CD8-positive, alpha-beta memory T cell (primary cell): ENCODE measurements at places on chromosomes 5 and 9. TPM values are rescaled to one million over a fixed set of nuclear protein-coding genes. Genes with fewer than 3 reads are reported as not detected.

DNA sequence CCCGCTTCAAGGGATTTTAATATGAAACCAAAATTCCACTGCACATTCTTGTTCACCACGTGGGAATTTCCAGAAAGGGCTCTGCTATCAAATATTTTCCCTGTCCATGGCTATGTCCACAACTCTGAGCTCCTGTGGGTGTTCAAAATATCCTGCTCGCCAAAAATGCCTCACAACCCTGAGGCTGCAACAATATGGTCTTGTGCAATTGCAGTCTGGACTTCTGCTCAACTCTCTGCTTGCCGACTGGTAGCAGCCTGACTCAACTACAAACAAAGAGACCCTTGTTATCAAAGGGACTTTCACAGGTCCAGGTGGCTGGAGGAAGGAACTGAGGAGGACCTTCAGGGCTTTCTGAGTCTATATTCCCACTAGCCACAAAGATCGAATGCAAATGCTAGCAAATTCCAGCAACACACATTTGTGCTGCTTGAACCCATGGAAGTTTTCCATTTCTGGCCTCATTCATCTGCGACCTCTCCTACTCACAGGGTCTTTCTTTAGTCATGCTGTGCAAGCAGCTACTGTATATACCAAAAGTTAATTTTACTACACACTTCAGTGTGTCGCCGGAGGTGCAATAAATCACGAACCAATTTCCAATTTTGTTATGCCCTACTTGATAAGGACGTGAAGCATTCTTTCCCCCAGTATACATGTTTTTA, 169.2 kb upstream of the SLC30A5 start:
- no peak for DNase-seq
- H3K27ac ChIP-seq: no peak overlapping the region
- H3K4me1 ChIP-seq: no peaks in the 10 kb centered on the region

DNA sequence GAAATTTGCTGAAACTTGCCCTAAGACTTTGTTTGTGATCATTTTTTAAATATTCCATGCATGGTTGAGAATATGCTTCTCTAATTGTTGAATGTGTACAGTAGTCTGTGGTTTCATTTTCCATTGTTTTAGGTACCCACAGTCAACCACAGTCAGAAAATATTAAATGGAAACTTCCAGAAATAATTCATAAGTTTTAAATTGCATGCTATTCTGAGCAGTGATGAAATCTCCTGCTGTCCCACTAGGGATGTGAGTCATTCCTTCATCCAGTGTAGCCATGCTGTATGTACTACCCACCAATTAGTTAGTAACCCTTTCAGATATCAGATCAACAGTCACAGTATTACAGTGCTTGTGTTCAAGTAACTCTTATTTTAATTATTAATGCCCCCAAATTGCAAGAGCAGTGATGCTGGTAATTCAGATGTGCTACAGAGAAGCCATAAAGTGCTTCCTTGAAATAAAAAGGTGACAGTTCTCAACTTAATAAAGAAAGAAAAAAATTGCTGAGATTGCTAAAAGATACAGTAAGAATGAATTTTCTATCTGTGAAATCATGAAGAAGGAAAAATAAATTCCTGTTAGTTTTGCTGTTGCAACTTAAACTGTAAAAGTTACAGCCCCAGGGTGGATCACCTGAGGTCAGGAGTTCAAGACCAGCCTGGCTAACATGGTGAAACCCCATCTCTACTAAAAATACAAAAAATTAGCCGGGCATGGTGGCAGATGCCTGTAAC, 79.9 kb upstream of the FBXL17 start:
- H3K36me3 ChIP-seq: no peaks in the 10 kb centered on the region
- no peak overlapping the region for H3K27ac ChIP-seq
- H3K4me3 ChIP-seq: no peak overlapping the region
- no peak for DNase-seq
- H3K27me3 ChIP-seq: peaks cover 5% of the 10 kb centered on the region

CAMK4 gene
- 68.7 TPM for total RNA-seq

- peak overlapping the region; percentile 82 for H3K27ac ChIP-seq
- no peaks in the 10 kb centered on the region for H3K36me3 ChIP-seq
- DNase-seq: peak; percentile 92
- peaks cover 33% of the 10 kb centered on the region for H3K4me1 ChIP-seq
- H3K4me3 ChIP-seq: peak overlapping the region; percentile 61
Observed at GRCh38 chr9:35116898-35117551, 1.4 kb upstream of the ATOSB start.

DNA sequence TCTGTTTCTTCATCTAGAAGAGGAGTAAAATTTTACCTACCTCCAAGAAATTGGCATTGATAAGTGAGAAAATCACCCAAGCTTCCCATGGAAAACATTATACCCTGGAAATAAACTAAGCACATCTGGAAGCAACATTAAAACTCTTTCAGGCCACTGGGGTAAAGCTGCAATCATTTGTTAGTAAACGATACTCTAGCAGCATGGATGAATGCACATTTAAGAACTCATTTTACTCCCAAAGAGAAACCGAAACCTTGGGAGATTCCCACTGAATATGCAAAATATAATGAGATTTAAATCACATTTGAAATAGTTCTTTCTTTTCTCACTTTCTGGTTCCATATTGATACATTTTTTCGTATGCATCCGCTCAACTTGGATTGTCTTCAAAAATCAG, 467.5 kb downstream of the EFNA5 start:
- no peaks in the 10 kb centered on the region for H3K36me3 ChIP-seq
- no peaks in the 10 kb centered on the region for H3K27me3 ChIP-seq
- no peak for DNase-seq

- no peak overlapping the region for H3K27ac ChIP-seq
- no peak for DNase-seq
- H3K36me3 ChIP-seq: no peaks in the 10 kb centered on the region
- no peak overlapping the region for H3K4me3 ChIP-seq
Observed at GRCh38 chr5:122385808-122386207, 73.8 kb downstream of the SNCAIP start.
